ENCODE measurements at places on chromosomes 1 and 21.

DNA sequence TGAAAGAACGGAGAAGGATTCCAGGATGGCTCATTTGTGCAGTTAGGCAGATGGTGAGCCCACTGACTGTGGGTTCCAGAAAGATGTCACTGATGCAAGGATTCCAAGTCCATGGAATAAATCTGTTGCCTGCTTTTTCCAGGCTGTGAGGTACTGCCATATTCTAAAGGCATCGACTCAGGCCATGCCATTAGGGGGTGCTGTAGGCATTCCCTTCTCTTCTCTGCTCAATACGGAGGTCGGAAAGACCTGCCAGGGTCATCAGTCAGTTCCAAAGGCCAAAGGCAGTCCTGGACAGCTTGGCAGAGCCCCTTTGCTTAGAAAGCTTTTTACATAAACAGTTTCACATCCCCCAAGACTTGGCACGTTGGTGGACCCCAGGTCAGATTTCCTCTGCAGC lies 31.7 kb upstream of the TMEM125 start:
- peak; percentile 63 for DNase-seq

DNA sequence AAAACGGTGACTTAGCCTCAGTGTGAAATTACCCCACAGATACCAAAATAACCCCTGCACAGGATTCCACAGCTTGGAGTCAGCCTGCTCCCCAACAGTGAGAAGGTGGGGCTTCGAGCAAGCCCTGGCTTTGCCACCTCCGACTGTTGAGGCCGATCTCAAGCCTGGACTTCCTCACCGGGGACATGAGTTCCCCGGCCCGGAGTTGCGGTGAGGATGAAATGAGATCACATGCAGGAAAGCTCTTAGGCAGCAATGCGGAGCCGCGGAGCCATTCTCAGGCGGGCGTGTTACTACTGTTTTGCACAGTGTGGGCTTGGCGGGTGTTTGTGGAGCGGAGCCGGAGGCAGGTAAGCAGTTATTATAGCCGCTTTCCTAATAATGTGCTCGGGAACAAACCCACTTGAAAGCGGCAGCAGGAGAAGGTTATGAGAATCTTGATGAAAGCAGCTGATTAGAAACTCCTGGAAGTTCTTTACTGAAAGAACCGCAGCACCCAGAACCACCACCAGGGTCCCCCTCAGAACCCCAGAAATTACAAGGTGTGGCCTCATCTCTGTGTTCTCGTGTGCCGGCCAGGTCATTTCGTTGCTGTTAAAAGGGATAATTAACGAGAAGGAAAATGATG lies 3.9 kb upstream of the CLSTN1 start:
- DNase-seq = peak; percentile 36

GRCh38 chr1:11543796-11544195 lies 64.8 kb downstream of the DISP3 start:
- DNase-seq = no peak

DNA sequence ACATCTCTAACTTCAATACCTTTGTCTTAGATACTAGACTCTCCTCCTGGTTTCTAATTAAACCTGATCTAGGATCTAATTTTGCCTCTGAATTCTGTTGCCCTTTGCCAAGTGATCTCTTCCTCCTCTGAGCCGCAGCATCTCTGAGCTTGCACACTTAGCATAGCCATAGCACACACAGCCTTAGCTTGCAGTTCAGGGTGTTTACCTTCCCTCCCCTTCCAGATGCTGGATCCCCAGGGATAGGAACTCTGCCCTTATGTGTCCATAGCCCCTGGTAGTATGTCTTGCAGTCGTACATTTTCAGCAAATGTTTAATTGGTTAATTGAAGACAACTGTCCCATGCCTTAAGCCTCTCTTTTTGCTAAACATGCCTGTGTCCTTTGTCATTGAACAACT lies 30.3 kb downstream of the SELL start:
- no peak for DNase-seq

DNA sequence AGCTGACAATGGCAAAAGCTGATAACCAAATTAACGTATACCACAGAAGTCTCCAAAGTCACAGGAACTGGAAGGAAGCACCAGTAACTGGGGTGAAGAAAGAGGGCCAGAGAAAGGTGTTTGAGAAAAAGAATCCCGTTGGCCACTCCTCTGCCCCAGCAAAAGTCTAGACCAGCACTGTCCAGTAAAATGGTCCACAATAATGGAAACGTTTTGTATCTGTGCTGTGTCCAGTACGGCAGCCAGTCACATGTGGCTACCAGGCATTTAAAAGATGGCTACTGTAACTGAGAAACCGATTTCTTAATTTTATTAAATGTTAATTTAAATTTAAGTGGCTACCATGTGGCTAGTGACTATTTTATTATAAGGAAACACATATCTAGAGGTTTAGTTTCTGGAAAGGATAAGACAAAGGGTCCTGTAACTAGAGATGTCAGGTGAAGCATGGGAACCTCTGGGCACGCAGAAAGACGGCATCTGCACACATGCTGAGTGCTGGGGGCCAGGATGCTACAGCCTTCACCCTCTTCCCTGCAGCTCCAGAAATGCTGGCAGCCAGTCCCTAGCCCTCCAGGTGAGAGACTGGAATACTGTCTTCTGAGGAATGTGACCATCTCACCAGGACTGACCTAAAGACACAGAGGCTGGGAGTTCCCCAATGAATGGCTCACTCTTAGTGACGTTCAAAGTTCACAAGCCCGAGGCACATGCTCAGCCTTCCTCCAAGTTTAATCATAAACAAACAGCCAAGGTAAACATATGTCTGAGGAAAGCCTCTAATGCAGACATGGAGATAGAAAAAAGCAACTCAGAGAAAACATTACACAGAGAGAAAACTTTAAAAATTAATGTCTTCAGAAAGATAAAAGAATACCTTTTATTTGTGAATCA lies 50.7 kb downstream of the JAK1 start:
- DNase-seq = no peak

GRCh38 chr1:162627662-162628296 lies 4.5 kb upstream of the DDR2 start:
- DNase-seq = no peak

DNA sequence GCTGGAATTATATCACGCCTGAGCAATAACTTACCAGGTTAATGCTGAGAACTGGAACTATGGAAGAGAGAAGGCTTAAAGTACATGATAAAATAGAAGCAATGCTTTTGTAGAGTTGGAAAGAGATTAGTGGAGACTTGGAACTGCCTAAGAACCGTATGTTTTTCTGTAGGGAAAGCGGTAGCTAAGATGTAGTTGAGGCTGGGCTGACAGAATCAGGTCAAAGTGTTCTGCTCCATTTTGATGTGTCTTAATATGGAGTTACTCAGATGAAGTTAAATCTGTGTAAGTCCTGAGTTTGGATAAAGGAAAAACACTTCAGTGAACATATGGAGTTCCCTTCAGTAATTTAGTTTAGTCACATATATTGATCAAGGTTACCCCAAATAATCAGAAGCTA lies 860.9 kb upstream of the CXADR start:
- no peak for DNase-seq

DNA sequence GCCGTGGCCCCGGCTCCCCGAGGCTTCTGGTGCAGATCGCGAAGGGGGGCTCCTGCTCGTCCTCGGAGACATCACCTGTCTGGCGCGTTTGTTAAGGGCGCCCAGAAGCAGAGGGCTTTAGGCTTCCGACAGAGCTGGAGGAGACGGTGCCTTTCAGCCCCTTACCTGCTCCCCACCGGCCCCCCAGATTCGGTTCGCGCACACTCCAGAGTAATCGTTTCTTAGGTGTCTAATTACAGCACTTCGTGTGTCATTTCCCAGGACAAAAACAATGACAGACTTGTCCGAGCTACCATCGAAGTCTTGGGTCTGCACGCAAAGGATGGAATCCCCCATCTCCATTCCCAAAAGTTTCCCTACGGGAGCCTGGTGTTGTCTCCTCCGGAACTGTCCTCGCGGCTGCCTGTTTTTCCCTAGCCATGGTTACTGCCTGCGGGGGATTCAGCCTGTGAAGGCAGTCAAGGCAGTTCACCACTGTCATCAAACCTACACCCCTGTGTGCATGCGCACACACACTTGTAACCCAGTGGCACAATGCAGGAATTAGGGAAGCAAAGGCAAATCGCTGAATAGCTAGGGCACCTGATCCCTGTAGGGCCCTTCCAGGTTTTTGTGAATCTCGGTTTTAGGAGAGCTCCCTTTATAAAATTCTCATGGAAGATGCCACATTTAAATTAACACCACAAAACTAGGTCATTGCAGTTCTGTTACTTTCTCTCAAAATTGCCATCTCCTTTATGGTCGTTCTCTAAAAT lies 738 bp upstream of the CDC42BPA start:
- DNase-seq = no peak

- DNase-seq = no peak
Observed at GRCh38 chr1:31593136-31593665, 16.9 kb downstream of the TINAGL1 start.

- DNase-seq = no peak
Observed at GRCh38 chr1:14676400-14676799, 77.9 kb downstream of the KAZN start.

GRCh38 chr1:166184897-166185296 lies 18.1 kb upstream of the FAM78B start:
- no peak for DNase-seq

GRCh38 chr1:209434631-209435217 lies 148.8 kb upstream of the CAMK1G start:
- DNase-seq = no peak

GRCh38 chr1:235181561-235182245 lies 20.7 kb upstream of the RBM34 start:
- no peak for DNase-seq

DNA sequence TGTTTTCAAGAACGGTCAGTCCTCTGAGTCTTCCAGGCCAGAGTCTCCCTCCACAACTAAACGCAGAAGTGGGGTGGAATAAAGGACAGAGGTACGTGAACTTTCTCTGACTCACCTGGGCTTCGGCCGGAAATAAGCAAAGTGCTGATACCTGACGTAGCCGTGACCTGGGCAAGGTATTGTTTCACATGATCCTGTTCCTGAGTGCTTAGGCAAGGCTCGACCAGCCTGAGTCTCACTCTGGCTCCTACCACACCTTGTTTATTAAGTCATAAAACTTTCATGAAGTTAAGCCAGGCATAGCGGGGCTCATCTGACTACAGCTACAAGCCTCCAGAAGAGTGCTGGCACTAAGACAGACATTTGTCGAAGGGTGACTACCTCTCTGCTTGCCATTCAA lies 327.5 kb downstream of the SETD4 start:
- DNase-seq = no peak

DNA sequence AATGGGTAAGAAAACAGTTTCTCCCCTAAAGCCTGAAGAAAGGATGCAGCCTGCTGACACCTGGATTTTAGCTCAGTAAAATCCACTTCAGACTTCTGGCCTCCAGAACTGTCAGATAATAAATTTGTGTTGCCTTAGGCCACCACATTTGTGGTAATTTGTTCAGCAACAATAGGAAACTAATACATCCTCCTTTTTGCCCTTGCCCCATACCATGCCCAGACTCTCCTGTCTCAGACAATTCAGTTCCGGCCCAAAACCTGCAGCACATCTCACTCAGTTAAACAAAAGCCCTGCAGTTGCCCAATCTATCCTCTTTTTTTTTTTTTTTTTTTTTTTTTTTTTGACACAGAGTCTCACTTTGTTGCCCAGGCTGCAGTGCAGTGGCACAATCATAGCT lies 25.8 kb downstream of the SMIM12 start:
- no peak for DNase-seq

DNA sequence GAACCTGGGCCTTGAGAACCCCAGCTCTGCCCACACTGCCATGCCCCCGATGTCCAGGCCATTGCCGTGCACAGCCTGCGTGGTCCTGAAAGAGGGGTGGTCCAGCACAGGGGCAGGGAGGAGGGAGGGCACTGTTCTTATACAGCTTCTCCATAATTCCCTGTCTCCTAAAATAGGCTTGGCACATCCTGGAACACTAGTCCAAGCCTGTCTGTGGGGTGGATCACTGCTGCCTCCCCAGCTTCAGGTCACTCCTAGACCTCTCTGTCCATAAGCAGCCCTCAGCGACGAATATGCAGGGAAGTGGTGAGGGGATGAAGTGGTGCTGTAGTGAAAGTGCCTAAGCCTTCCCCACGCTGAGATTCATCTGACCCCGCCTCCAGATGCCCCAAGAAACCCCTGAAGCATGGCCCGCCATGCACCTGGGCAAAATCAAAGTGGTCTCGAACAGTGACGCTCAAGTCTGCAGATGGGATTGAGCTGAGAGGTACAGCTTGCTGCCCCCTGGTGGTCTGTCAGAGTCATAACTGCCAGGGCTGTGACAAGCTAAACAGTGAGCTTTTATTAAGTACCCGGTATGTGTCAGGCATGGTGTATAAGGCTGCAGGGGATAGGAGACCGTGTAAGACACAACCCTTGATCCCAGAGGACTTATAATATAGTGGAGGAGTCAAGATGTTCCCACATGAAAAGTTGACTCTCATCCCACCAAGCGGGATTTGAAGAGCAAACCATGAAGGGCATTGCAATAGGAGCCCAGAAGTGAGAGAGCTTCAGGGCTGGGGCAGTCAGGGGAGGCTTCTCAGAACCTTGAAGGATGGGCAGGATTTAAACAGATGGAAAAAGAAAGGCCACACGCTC lies 66.6 kb downstream of the FAM163A start:
- peak; percentile 79 for DNase-seq

GRCh38 chr1:53401813-53402745 lies 57.1 kb upstream of the DMRTB1 start:
- DNase-seq = no peak

GRCh38 chr1:40690771-40691537 lies 550 bp upstream of the NFYC start:
- DNase-seq = no peak

GRCh38 chr21:26961698-26962097 lies 5.2 kb downstream of the ADAMTS5 start:
- DNase-seq = no peak

GRCh38 chr1:89649783-89650182 lies 16.9 kb downstream of the LRRC8C start:
- DNase-seq = no peak

DNA sequence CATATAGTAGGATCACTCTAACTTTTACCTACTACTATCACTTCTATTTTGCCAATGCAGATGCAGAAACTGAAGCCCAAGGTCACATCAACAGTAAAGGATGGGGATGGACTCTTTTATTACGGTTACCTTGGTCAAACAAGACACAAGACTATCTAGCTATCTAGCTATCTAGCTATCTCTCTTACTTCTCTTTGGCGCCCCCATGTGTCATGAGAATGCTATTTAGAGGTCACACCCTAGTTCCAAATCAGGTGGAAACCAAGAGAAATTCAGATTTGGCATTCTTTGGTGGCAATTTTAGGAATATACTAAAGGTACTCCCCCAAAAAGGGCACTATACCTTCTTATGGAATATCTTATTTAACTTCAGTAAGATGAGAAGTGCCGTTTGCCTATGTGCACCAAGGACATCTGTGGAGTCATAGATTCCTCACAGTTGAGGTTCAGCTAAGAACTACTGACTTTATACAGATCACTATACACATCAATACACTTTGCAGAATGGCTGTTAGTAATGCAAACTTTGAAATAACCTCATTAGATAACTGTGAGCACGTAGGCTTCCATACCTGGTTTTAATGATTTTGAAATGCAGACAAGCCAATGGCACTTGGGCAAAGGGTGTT lies 6.7 kb downstream of the ZNF648 start:
- DNase-seq = peak; percentile 79

GRCh38 chr1:228092342-228093049 lies 10.0 kb downstream of the ARF1 start:
- DNase-seq = no peak
